ENCODE measurements at places on chromosomes 5 and 9.

- H3K36me3 ChIP-seq = peaks cover 3% of the 10 kb centered on the region
- H3K27ac ChIP-seq = no peak within 1 kb of the TSS
- peak within 1 kb of the TSS; percentile 73 for H3K4me3 ChIP-seq
- peaks cover 13% of the 10 kb centered on the region for H3K27me3 ChIP-seq
These were observed at the start of gene IL13 for GRCh38 chr5:132657676-132658380. IL13 (plus strand) TSS chr5:132658173; CDS start chr5:132658187, 14 bp downstream.

- no peak overlapping the region for H3K4me3 ChIP-seq
- H3K4me1 ChIP-seq = no peaks in the 10 kb centered on the region
- no peak for DNase-seq
These were observed 244.1 kb downstream of the KIAA0825 start for GRCh38 chr5:94374336-94374735.

- no peaks in the 10 kb centered on the region for H3K4me1 ChIP-seq
- no peak overlapping the region for H3K27ac ChIP-seq
- no peaks in the 10 kb centered on the region for H3K27me3 ChIP-seq
- H3K4me3 ChIP-seq = no peak overlapping the region
- no peak for DNase-seq
- no peaks in the 10 kb centered on the region for H3K36me3 ChIP-seq
These were observed 138.1 kb downstream of the BAAT start for GRCh38 chr9:101246691-101247090.

DNA sequence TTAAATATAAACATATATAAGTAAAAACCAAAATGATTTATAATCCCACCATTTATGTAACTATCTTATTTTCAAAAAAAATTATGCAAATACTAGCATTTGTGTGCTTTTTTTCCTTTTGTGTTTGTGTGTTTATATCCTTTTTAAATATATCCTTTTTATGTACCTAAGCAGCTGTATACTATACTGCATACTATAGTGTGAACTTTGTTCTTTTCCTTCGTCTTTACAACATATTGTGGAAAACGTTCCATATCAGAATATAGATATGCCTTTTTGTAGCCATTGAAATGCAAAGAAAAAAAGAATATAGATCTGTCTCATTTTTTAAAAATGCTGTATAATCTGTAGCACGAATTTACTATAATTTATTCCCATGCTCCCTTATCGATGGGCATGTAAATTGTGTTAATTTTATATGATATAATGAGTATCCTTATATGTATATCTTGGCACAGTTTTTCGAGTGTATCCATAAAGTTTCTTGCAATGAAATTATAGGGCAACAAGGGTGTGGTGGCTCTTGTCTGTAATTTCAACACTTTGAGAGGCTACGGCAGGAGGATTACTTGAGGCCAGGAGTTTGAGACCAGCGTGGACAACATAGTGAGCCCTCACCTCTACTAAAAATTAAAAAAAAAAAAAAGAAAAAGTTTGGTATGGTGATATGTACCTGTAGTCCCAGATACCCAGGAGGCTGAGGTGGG, 83.3 kb downstream of the STK32A start:
- no peaks in the 10 kb centered on the region for H3K27me3 ChIP-seq
- no peak overlapping the region for H3K27ac ChIP-seq
- no peak for DNase-seq
- H3K36me3 ChIP-seq = no peaks in the 10 kb centered on the region
- H3K4me3 ChIP-seq = no peak overlapping the region

- DNase-seq = peak; percentile 76
- H3K4me1 ChIP-seq = peaks cover 11% of the 10 kb centered on the region
- H3K36me3 ChIP-seq = peaks cover 24% of the 10 kb centered on the region
- peaks cover under 1% of the 10 kb centered on the region for H3K27me3 ChIP-seq
These were observed 18.0 kb upstream of the STARD4 start for GRCh38 chr5:111530298-111530740.

DNA sequence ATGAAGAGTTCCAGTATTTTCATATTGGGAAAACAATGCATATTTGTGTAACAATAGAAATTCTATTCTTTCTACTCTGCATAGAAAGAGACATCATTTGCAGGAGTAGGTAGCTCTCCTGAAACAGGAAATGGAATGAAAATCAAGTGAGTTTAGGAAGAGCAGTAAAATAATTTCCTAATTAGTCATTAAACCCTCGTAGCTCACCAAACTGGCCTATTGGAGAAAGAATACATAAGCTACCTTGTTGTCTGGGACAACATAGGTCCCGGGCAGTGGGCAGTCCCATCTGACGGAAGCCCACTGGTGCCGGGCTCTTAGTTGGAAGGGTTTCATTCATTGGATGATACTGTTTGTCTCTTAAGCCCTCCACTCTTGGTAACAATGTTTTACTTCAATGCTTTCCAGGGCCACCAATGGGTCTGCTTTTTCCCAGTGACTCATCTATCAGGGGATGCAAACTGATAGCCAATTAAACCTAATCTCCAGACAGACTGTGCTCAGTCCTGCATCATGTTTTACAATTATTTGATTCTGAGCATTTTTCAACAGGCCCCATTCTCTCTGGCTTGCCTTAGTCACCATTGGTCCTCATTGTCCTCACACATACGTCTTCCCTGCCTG, 46.5 kb downstream of the GNA14 start:
- H3K27me3 ChIP-seq = peaks cover 10% of the 10 kb centered on the region
- H3K4me1 ChIP-seq = no peaks in the 10 kb centered on the region
- H3K4me3 ChIP-seq = no peak overlapping the region
- no peaks in the 10 kb centered on the region for H3K36me3 ChIP-seq
- no peak overlapping the region for H3K27ac ChIP-seq
- DNase-seq = no peak

GRCh38 chr9:93994132-93994531, 39.0 kb upstream of the BARX1 start:
- no peak overlapping the region for H3K4me3 ChIP-seq
- no peaks in the 10 kb centered on the region for H3K36me3 ChIP-seq
- DNase-seq = no peak
- no peaks in the 10 kb centered on the region for H3K4me1 ChIP-seq
- H3K27me3 ChIP-seq = peaks cover 61% of the 10 kb centered on the region
- no peak overlapping the region for H3K27ac ChIP-seq
